Activated T-helper 1 cell treated with anti-CD3 and anti-CD28 coated beads, Interleukin-2, amount 50 U/mL, for 16 hours (primary cell): ENCODE measurements at places on chromosomes 5 and 9.
A peak's percentile ranks its signal among the peaks of the same experiment; 100 is the strongest.

DNA sequence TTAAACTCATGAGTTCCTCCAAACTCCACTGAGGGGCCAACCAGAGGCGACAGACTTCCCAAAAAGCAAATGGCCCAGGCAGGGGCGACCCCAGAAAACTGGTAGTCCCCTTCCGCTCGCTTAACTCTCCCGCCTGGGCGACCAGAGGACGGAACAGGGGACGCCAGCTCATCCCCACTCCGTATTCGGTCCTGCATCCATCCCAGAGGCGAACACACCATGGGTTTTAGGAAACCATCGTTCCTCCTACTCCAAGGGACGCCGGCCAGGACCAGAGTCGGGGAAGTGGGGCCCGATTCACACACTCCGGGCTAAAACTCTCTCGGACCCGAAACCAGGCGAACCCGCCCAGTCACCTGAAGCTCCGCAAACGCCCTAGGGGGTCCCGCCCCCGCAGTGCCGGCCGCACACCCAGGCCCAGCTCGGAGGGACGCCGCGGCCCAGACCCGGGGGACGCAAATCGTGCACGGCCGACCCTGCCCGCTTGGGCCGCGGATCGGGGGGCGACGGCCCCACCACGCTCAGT lies 478 bp downstream of the TEX10 start:
- DNase-seq = peak; percentile 0

DNA sequence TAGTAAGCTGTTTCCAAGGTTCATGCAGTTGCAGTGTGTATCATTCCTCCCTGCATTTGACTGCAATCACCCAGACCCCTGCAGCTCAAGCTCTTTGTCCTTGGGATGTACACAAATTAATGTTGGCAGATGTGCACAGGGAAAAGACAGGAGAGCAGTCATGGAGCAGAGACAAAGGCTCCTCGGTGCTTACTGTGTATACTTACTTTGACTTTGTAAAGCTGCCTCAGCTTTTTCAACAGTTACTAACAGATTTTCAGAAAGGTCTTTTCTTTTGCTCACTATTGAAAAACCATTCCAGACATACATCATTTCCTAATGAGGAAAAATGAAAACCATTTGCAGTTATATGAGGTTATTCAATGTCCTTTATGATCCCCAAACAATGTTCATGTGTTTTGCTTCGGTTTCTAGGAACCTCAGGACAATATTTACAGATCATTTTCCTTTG lies 124.9 kb downstream of the TTC39B start:
- DNase-seq = no peak

DNA sequence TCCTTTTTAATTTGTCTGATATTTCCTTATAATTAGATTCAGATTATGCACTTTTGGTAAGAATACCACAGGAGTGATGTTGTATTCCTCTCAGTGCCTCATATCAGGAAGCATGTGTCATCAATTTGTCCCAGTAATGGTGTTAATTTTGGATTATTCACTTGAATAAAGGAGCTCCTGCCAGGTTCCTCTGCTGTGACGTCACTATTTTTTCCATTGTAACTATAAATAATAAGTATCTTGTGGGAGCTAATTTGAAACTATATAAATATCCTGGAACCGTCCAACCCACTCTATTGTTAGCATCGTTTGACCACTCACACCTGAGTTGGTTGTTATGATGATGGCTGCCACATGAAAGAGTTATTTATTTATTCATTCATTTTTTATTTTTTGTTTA lies 107.9 kb downstream of the INVS start:
- no peak for DNase-seq

- no peak for DNase-seq
These were observed 164.5 kb downstream of the IZUMO3 start for GRCh38 chr9:24381205-24381604.

GRCh38 chr9:123493627-123494026 lies 137.6 kb downstream of the CRB2 start:
- DNase-seq = no peak

- no peak for DNase-seq
These were observed 1709.6 kb upstream of the WWC1 start for GRCh38 chr5:166581826-166582225.

GRCh38 chr5:148491793-148492184 lies 108.0 kb downstream of the FBXO38 start:
- no peak for DNase-seq

DNA sequence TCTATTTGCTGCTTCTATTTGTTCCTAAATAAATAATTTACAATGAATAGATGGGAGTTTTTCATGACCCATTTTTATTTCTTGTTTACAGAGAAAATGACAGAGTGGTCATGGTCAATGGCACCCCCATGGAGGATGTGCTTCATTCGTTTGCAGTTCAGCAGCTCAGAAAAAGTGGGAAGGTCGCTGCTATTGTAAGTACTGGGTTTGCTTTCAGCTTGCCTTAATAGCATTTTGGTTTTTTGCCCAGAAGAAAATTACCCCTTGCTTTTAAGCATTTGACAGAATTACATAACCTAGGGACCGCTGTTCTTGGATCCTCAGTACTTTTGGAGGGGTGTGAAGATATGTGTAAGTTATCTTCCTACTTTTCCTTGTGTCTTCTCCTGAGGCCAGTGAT lies 44.1 kb downstream of the TJP2 start:
- DNase-seq = no peak

DNA sequence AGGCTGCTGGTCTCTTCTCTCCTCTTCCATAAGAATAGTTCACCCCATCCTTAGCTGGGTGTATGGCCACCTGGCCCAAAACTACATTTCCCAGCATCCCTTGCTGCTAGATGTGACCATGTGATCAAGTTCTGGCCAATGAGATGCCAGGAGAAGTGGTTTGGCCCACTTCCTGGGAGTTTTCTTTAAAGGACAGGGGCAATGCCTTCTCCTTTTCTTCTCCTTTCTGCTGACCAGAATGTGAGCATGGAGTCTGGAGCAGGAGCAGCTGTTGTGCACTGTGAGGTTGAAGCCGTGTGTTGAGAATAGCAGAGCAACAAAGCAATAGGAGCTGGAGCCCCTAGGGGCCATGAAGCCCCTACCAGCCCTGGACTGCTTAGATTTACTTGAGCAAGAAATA lies 36.8 kb downstream of the C9orf50 start:
- no peak for DNase-seq

DNA sequence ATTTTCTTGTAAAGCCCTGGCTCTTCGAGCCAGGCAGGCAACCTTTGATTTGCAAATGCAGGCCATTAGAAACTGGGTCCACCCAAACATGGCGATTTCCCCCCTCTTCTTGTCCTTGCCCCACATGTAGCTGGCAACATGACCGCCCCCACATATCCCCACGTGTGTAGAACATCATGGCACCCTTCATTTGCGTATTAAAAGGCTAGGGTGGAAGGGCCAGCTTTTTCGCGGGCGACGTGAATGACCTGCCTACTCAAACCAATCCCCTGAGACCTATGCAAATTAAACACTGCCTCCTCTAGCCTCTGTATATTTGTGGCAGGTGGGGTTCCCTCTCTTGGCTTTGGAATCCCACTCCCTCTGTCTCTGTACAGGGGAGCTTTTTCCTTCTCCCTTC lies 107.0 kb upstream of the CLINT1 start:
- no peak for DNase-seq

DNA sequence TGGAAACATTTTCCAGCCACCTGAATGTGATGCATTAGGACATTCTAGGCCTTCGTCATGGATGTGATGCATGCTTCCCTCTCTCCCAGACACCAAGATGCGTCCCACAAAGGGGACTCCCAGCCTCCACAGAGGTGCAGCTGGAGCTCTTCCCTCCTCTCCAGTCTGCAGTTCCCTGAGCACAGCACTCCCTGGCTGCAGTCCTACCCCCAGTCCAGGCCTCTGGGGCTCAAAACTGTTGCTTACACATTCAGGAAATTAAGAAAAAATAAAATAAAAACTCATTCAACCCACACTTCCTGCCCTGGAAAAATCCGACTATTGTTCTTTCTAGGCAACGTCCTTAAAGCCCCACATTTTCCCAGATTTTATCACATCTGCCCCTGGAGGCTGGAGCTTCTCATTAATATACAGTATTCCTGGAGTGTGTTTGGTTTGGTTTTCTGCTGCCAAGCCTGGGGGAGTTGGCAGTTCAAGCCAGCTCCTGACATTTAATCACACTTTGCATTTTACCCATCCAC lies 78.4 kb upstream of the ICE1 start:
- no peak for DNase-seq

- no peak for DNase-seq
These were observed 15.7 kb downstream of the TMEM8B start for GRCh38 chr9:35844628-35845270.

- no peak for DNase-seq
These were observed 361.4 kb upstream of the RFX3 start for GRCh38 chr9:3887221-3887653.

DNA sequence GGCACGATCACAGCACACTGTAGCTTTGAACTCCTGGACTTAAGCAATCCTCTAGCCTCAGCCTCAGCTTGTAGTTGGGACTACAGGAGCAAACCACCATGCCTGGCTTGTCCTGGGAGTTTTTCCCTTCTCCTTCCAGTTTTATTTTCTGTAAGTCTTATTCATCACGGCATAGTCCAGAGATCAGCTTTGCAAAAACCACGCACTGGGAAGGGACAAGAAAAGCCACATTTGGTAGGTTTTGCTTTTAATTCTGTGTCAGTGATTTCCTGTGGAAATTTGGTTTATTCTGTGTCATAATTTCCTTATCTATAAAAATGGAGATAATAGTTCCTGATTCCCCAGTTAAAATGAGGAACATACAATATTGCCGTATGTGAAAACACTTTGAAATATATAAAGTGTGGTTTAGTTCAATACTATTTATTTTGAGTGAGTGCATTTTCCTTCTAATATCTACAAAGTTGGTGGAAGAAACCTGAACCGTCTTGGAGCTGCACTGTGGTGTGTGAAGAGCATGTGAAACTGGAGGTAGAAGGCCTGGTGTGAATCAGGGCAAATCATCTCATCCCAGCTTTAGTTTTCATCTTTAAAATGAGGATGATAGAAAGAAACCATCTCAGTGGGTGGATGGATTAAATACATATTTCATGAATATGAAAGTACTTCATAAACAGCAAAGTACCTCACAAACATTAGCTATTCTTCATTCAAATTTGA lies 92.8 kb upstream of the ELL2 start:
- DNase-seq = no peak

GRCh38 chr5:59178482-59178881 lies 595.6 kb downstream of the RAB3C start:
- DNase-seq = no peak

- no peak for DNase-seq
These were observed 219.7 kb downstream of the TRPM3 start for GRCh38 chr9:70901746-70902145.

- DNase-seq = no peak
These were observed 113.5 kb downstream of the CDC42SE2 start for GRCh38 chr5:131377346-131377745.

- DNase-seq = no peak
These were observed 65.7 kb upstream of the EIF4EBP3 start for GRCh38 chr5:140481758-140482157.

DNA sequence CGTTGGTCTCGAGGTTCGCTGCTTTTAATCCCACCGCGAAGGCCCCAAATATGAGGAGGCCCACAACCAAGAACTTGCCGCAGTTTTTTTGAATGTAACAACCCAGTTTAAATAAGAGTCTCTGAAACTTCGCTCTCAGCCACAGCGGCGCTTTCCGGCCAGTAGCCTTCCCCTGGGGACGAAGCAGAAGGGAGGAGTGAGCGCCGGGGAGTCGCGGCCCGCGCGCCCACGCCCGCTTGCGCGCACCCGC lies 10.4 kb downstream of the PTCH1 start:
- DNase-seq = no peak

DNA sequence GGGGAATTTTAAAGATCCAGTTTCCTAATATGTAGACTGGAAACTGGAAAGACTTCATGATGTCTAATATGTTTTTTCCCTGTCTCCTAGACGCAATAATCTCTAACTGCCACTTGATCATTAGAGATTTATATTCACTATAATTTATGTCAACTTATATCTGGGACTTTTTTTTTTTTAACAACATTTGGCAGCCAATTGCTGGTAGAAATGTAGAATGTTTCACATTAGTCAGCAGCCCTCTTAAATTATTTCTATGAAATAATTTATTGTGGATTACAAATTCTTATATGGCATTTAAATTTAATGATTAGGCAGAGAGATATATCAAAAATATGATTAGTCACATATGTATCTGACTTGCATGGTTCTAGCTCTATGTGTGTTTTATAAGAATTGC lies 48.2 kb downstream of the TMEM174 start:
- no peak for DNase-seq

- no peak for DNase-seq
These were observed 17.4 kb downstream of the CDH9 start for GRCh38 chr5:27020973-27021372.

GRCh38 chr5:35185518-35185917 lies 44.8 kb downstream of the PRLR start:
- DNase-seq = no peak

DNA sequence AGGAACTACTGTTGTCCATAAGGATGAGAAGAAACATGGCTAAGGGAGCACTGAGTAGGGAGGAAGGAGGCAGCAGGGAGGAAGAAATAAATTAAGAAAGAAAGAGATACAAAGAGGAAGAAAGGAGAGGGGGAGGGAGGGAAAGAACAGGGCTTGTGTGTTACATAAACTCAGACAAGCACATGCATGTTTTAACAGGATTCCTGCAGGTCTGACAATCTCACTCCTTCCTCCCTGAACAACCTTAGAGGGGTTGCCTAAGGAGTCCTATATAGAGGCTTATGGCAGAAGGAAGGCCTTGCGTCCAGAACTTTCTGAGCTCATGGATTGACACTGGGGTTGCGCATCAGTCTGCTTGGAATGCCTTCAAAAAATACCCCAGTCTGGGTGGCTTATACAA lies 4.2 kb upstream of the KCNIP1 start:
- DNase-seq = no peak

GRCh38 chr5:143165049-143165880 lies 238.2 kb downstream of the NR3C1 start:
- DNase-seq = no peak

DNA sequence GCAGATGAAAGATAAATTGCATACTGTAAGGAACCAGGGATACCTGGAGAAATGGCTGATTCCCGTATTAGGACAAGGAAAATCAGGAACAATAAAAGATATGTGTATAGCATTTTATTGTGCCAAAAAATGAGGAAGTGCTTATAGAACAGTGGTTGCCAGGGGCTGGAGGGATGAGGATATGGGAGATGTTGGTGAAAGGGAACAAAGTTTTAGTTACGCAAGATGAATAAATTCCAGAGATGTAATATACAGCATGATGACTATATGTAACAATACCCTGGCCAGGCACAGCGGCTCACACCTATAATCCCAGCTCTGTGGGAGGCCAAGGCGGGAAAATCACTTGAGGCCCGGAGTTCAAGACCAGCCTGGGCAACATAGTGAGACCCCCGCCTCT lies 101.8 kb downstream of the CDK5RAP2 start:
- no peak for DNase-seq
